Naive thymus-derived CD8-positive, alpha-beta T cell (primary cell): ENCODE measurements at places on chromosomes 4 and X.

DNA sequence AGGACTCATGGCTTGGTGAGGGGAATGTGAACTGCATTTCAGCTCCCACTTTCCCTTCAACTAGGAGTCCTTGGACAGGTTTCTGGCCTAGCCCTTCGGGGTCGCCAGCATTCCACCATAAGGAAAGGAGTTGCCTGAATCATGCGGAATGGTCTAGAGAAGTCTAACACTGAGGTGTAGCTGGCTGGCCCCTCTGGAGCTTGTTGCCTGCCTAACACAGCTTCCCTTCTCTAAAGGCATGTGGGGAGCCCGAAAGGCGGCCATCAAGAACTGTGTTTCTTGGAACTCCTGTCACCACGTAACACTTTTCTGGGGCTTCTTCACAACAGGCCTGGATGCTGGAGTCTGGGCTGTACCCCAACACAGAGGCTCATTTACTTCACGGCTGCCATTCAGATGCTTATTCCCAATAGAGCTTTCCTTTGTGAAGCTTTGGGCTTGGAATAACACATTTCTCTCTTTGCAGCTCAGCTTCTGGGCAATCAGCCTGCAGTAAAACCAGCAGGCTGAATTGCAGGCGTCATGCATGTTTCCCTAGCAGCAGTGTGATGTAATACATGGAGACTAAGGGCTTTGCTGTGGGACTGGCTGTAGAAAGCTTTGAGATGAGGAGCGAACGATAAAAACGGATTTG is 5.4 kb downstream of the GABRQ start:
- H3K4me1 ChIP-seq: no peaks in the 10 kb centered on the region
- no peak overlapping the region for H3K4me3 ChIP-seq
- H3K27ac ChIP-seq: no peak overlapping the region
- no peak for DNase-seq
- H3K27me3 ChIP-seq: peaks cover 23% of the 10 kb centered on the region
- H3K36me3 ChIP-seq: no peaks in the 10 kb centered on the region

DNA sequence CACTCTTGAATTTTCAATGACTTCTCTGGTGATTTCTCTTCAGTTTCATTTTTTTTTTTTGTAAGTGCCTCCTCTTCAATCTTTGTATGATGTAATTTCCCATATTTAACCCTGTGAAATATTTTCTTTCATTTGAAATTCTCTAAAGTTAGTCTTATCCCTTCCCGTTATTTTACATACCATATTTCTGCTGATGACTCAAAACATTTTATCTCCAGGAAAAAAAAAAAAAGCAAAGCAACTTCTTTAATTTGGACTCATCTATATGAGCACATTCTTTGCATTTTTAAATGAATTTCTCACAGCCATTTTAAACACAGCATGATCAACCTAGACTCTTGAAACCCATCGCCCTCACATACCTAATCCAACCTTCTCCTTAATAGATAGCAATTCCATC is 1831.4 kb downstream of the ARAP2 start:
- H3K4me1 ChIP-seq: no peaks in the 10 kb centered on the region
- DNase-seq: no peak
- no peaks in the 10 kb centered on the region for H3K36me3 ChIP-seq
- H3K4me3 ChIP-seq: no peak overlapping the region

- H3K27me3 ChIP-seq: peaks cover 31% of the 10 kb centered on the region
- no peak for DNase-seq
- no peaks in the 10 kb centered on the region for H3K36me3 ChIP-seq
- H3K4me1 ChIP-seq: peaks cover 2% of the 10 kb centered on the region
Measured at GRCh38 chr4:110484029-110484428, 8.1 kb downstream of the ENPEP start.

GRCh38 chrX:30489323-30489722 is 88.2 kb downstream of the TASL start:
- H3K4me3 ChIP-seq: no peak overlapping the region
- DNase-seq: no peak
- no peaks in the 10 kb centered on the region for H3K36me3 ChIP-seq
- H3K27me3 ChIP-seq: no peaks in the 10 kb centered on the region

DNA sequence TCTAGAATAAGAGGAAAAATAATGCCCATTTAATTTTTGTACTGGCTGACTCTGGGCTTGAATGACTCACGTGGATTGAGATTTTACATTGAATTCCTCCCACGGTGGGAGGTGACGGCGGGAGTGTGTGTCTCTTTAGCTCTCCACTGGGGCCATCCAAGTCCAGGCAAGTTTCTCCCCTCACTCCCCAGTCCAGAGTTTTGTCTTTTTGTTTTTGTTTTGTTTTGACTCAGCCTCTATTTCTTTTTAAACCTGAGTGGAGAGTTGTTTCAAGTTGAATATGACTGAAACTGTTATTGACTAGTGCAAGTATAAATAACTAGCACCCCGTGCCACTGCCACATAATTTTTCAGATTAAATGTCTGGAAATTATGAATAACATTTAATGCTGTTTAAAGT is 13.6 kb downstream of the CHST7 start:
- no peaks in the 10 kb centered on the region for H3K27me3 ChIP-seq
- no peak overlapping the region for H3K4me3 ChIP-seq
- H3K27ac ChIP-seq: no peak overlapping the region
- no peak for DNase-seq

GRCh38 chrX:48683411-48683982 is at the start of gene WAS:
WAS (plus strand) TSS chrX:48683799; CDS start chrX:48683854, 55 bp downstream.
- no peaks in the 10 kb centered on the region for H3K27me3 ChIP-seq
- peaks cover 34% of the 10 kb centered on the region for H3K36me3 ChIP-seq
- DNase-seq: peak; percentile 22
- peaks cover 53% of the 10 kb centered on the region for H3K4me1 ChIP-seq
- peak within 1 kb of the TSS; percentile 96 for H3K27ac ChIP-seq
